ENCODE measurements at places on chromosomes 1 and 21. TPM values are rescaled to one million over a fixed set of nuclear protein-coding genes. Genes with fewer than 3 reads are reported as not detected.

The GPR37L1 gene
- not detected for total RNA-seq

The PLEKHN1 gene
- 0.36 TPM for total RNA-seq

The RPTN gene
- not detected for total RNA-seq

DNA sequence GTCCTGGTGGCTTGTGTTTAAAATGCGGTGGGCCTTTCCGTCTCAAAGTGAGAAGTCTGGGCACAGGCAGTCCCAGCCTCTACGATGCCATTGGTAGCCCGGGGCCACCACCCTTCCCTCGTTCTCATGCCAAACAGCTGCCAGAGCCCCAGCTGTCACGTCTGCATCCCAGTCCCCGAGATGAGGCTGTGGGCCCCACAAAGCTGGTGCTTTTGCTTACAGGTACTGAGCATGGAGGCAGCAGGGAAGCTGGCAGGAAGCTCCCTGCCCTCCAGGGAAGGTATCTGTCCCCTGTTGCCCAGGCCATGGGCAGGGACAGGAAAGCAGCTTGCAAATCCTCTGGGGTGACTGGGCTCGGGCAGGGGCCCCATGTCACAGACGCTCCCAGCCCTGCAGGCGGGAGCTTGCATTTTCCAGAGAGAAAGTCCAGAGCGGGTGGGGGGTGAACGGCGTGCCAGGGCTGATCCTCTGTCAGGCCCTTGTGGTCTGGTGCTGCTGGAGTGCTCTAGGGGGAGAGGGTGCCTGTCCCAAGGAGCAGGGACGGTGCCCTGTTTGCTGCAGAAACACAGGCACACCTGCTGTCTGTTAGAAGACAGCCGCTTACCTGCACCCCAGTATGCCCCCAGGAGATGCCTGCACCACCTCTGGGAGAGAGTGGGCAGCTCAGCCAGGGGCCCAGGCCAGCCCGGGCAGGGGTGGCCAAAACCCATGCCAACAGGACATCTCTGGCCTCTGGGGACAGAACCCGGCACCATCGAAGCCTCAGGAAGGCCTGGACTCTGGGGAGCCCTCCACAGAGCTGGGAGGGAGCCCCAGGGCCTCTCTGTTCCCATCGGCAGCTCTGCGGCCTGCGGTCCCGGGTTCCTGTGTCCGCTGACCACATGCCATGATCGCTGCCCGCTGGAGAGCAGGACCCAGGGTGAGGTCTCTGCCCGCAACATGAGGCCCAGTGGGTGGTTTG, 45.9 kb downstream of the SLX9 start:
- peaks cover 27% of the 10 kb centered on the region for H3K4me1 ChIP-seq
- H3K27ac ChIP-seq: peak overlapping the region; percentile 10
- no peak overlapping the region for H3K4me3 ChIP-seq
- no peaks in the 10 kb centered on the region for H3K27me3 ChIP-seq
- H3K36me3 ChIP-seq: no peaks in the 10 kb centered on the region

The IL22RA1 gene
- 0.11 TPM for total RNA-seq

GRCh38 chr1:192167911-192168700, 9.8 kb downstream of the RGS18 start:
- no peak overlapping the region for H3K4me3 ChIP-seq
- H3K4me1 ChIP-seq: no peaks in the 10 kb centered on the region
- H3K27me3 ChIP-seq: no peaks in the 10 kb centered on the region
- no peak for DNase-seq

DNA sequence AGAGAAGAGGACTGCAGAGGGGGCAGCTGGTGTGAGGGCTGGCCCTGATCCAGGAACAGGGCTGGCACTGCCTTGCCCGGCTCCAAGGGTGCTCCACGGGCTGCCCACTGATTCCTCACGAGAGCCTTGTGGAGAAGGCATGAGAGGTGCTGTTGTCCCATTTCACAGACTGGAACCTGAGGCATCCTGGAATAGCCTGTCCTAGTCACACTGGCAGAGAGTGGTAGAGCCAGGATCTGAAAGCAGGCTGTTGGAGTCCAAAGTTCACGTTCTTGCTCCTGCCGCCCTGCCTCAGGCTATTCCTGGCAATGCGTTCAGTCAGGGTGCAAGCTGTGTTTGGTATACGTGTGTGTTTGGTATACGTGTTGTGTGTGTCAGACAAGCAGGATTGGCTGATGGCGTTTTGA, 1.8 kb downstream of the RER1 start:
- H3K27ac ChIP-seq: no peak overlapping the region
- H3K36me3 ChIP-seq: peaks cover 26% of the 10 kb centered on the region
- H3K4me3 ChIP-seq: no peak overlapping the region
- no peaks in the 10 kb centered on the region for H3K27me3 ChIP-seq
- H3K4me1 ChIP-seq: peaks cover 5% of the 10 kb centered on the region

DNA sequence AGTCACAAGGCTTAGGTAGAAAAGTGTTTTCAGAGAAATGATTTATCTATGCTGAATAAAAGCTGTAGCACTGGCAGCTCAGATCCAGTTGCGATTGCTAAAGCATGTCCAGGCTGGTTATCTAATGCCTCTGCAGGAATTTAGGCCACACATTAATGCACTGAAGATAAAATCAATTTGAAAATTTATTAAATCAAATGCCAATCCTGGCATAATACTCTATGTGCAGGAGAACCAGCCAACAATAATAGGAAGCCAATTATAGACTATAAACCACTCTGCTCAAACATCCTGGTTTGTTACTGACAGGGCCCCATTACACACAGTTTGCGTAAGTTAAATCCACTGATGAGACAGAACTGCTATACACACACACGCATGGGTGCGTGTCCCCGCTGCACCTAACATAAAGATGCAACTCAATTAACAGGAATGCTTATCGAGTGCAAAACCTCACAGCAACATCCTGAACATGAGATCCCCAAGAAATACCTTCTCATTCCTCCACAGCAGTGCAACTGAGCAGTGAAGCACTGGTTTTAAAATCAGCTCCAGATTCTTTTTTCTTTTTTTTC, 40.6 kb downstream of the PTP4A2 start:
- H3K36me3 ChIP-seq: no peaks in the 10 kb centered on the region
- no peak overlapping the region for H3K4me3 ChIP-seq
- no peaks in the 10 kb centered on the region for H3K4me1 ChIP-seq

DNA sequence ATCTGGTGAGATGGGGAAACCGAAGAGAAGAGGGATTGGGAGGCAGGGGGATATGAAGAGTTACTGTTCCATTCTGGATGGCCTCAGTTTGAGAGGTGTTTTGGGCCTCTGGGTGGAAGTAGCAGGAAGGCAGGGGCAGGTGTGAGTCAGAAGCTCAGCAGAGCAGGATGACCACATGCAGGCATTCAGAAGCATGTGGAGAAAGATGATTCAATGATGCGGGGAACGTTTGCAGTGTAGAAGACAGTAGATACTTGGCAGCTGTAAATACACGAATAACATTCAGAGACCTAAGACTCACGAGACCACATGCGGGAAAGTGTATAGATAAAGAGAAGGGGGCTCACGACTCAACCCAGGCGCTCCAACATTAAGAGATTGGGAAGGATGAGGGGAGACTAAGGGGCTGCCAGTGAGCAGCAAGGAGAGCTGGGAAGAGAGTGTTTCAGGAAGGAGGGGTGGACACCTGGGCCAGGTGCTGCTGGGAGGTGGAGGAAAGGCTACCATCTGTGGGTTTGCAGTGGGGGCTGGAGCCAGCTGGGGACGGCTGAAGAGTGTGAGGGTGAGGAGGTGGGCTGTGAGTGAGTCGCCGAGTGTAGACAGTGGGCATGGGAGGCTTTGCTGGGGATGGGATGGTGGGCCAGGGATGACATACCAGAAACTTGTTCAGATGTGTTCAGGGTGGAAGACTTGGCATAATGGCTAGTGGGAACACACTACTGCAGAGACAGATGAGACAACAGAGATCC, 5.8 kb upstream of the EPS8L3 start:
- H3K4me3 ChIP-seq: no peak overlapping the region
- H3K36me3 ChIP-seq: no peaks in the 10 kb centered on the region
- H3K27me3 ChIP-seq: no peaks in the 10 kb centered on the region
- no peak for DNase-seq

- H3K4me3 ChIP-seq: peak overlapping the region; percentile 95
- H3K4me1 ChIP-seq: peaks cover 2% of the 10 kb centered on the region
- H3K27me3 ChIP-seq: no peaks in the 10 kb centered on the region
- H3K27ac ChIP-seq: peak overlapping the region; percentile 96
Measured at GRCh38 chr1:150362721-150363425, 1.1 kb upstream of the RPRD2 start.

- DNase-seq: no peak
- H3K4me3 ChIP-seq: no peak overlapping the region
- no peak overlapping the region for H3K27ac ChIP-seq
- peaks cover 13% of the 10 kb centered on the region for H3K27me3 ChIP-seq
- H3K4me1 ChIP-seq: no peaks in the 10 kb centered on the region
- H3K36me3 ChIP-seq: no peaks in the 10 kb centered on the region
Measured at GRCh38 chr1:220697326-220697725, 7.2 kb downstream of the C1orf115 start.

The DMBX1 gene
- not detected for total RNA-seq

The OVAAL gene
- total RNA-seq: 1.1 TPM

GRCh38 chr1:60942291-60942690, 140.1 kb upstream of the NFIA start:
- no peaks in the 10 kb centered on the region for H3K27me3 ChIP-seq
- no peaks in the 10 kb centered on the region for H3K36me3 ChIP-seq
- H3K4me3 ChIP-seq: no peak overlapping the region
- no peaks in the 10 kb centered on the region for H3K4me1 ChIP-seq

The EDARADD gene
- 0.32 TPM for total RNA-seq

The GPR61 gene
- total RNA-seq: 3.3 TPM

The RNU1-1 gene
- total RNA-seq: under 0.01 TPM

DNA sequence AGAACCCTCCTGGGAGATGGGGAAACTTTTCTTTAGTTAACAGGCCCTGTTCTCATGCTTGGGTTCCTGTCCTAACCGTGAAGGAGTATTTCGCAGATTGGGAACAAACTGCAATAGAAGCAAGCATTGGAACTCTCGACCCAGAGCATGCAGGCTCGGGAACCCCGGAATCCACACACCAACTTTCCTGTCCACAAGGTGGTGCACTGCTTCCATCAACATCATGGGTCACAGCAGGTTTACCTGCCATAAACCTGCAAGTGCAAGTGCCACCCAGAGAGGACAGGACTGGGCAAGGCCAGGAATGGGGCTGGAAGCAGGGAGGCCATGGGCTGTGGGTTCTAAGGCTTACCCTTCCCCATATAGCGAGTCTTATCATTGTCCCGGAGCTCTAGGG, 6.9 kb downstream of the ENO1 start:
- no peak overlapping the region for H3K4me3 ChIP-seq
- DNase-seq: no peak
- no peaks in the 10 kb centered on the region for H3K27me3 ChIP-seq
- H3K4me1 ChIP-seq: peaks cover 41% of the 10 kb centered on the region
- peaks cover 92% of the 10 kb centered on the region for H3K36me3 ChIP-seq
- H3K27ac ChIP-seq: peak overlapping the region; percentile 67

The TMEM52 gene
- total RNA-seq: 7.1 TPM

DNA sequence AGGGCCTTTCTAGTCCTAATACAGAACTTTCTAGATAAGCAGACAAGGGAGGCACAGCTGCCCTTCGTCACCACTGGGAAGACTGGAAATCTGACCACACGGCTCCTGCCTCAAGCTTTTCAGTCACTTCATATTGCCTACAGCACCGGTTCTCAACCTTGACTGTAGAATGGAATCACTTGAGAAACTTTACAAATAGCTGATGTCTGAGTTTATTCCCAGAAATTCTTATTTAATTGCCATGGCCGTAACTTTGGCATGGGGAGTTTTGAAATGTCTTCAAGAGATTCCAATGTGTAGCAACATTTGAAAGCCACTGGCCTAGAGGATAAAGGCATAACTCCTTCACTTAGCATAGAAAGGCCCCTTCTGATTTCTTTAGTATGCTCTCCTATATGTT, 42.4 kb upstream of the STMN1 start:
- no peak overlapping the region for H3K27ac ChIP-seq
- H3K27me3 ChIP-seq: no peaks in the 10 kb centered on the region
- no peak overlapping the region for H3K4me3 ChIP-seq
- no peaks in the 10 kb centered on the region for H3K36me3 ChIP-seq
- no peaks in the 10 kb centered on the region for H3K4me1 ChIP-seq
- no peak for DNase-seq

DNA sequence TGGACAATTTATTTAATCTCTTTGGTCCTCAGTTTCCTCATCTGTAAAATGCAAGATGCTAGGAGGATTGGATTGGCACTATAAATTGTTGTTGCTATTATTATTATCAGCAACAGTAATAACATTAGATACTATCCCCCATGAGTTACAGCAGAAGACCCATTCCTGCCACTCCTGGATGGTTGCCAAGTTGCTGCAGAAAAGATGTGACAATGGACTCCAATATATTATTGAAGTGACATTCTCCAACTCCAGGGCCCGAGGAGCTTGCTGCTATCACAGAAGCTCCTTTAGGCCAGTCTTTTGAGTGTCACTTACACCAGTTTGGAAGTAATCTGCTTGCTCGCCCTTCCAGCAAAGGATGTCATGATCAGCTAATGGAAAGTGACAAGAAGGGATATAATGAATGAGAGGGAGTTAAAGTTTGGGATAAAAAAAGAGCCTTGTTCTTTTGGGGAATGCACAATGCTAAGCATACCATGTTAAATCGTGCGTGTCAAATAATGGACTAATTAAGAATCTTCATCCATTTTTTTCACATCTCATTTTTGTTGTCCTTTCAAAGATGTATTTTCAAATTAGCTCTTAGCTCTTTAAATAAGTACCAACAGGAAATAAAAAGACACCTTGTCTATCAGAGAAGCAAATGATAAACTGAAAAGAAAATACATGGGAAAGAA, 19.5 kb upstream of the PROX1 start:
- no peaks in the 10 kb centered on the region for H3K27me3 ChIP-seq
- no peaks in the 10 kb centered on the region for H3K4me1 ChIP-seq
- H3K36me3 ChIP-seq: no peaks in the 10 kb centered on the region
- DNase-seq: no peak
- H3K27ac ChIP-seq: no peak overlapping the region

DNA sequence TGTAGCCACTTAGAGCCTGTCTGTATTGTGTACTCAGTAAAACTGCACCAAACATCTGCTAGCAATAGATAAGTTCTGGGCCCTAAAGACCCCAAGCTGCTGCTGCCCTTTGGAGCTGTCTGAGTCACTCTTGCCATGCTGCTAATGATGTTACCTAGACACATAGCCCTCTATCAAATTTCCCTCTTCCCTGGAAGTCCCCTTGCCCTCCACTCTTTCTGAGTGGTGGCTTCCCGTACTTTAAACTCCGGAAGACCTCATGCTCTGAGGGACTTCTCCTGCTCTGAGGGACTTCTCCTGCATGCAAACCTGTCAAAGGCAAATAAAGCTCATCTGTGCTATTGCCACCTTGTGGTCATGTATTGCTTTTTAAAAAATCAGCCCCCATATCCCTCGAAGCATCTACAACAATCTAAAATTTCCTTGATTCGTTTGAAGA, 34.0 kb downstream of the FH start:
- no peak overlapping the region for H3K4me3 ChIP-seq
- H3K4me1 ChIP-seq: no peaks in the 10 kb centered on the region
- no peak for DNase-seq
- H3K27me3 ChIP-seq: no peaks in the 10 kb centered on the region

DNA sequence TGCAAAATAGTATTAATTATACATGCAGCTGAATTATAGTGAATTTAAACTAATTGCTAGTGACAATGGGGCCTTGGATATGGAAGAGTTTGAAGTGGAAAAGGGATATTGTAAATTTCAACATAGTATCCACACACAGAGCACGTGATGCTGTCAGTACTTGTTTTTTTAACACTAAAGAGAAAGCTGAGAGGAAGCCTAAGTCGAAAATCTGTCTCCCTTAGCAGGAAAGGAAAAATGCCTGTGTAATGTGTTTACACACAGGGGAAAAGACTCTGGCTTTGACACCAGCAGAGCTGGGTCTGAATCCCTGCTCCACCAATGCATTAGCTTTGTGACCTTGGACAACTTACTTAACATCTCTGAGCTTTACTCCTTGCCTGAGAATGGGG, 42.6 kb downstream of the PCSK9 start:
- no peak for DNase-seq
- peaks cover 64% of the 10 kb centered on the region for H3K36me3 ChIP-seq
- H3K27me3 ChIP-seq: no peaks in the 10 kb centered on the region
